ENCODE measurements at places on chromosomes 1 and 21.

DNA sequence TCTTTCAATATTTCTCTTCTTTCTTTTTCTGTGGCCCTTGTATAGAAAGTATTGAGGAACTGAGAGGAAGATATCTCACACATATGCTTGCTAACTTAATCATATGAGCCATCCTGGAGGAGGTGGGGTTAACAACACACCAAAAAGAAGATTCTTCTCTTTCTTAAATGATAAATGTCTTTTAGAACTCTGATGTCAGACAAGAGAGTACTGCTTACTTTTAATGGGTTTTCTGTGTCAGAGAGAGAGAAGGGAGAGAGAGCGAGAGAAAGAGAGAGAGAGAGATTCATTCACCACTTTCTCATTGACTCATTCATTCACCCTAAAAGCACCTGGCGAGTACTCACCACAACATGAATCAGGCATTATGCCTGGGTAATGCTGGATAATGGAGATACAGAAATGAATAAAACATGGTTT, 250.3 kb upstream of the SGIP1 start:
- ATAC-seq, result peak; percentile 68

- no peak for ATAC-seq
Measured at GRCh38 chr1:160885042-160885441, at the start of gene ITLN1. ITLN1 (minus strand) TSS chr1:160885180; CDS start chr1:160884877, 303 bp downstream.

- ATAC-seq, result no peak
Measured at GRCh38 chr21:36974851-36975192, 8.4 kb upstream of the HLCS start.

DNA sequence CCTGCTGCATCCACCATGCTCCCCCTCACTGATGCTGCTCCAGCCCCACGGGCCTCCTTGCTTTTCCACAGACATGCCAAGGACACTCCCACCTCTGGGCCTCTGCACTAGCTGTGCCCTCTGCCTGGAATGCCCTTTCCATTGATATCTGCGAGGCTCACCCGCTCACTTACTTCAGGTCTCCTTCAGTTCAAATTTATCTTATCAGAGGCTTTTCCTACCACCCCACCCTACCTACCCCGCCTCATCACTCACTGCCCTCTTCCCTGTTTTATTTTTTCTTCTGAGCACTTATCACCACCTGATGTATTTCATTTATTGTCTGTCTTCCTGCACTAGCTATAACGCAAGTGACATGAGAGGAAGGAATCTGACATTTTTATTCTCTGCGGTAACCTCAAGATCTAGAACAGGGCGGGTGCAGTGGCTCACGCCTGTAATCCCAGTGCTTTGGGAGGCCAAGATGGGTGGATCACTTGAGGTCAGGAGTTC, 7.0 kb downstream of the HSPG2 start:
- ATAC-seq, result no peak

DNA sequence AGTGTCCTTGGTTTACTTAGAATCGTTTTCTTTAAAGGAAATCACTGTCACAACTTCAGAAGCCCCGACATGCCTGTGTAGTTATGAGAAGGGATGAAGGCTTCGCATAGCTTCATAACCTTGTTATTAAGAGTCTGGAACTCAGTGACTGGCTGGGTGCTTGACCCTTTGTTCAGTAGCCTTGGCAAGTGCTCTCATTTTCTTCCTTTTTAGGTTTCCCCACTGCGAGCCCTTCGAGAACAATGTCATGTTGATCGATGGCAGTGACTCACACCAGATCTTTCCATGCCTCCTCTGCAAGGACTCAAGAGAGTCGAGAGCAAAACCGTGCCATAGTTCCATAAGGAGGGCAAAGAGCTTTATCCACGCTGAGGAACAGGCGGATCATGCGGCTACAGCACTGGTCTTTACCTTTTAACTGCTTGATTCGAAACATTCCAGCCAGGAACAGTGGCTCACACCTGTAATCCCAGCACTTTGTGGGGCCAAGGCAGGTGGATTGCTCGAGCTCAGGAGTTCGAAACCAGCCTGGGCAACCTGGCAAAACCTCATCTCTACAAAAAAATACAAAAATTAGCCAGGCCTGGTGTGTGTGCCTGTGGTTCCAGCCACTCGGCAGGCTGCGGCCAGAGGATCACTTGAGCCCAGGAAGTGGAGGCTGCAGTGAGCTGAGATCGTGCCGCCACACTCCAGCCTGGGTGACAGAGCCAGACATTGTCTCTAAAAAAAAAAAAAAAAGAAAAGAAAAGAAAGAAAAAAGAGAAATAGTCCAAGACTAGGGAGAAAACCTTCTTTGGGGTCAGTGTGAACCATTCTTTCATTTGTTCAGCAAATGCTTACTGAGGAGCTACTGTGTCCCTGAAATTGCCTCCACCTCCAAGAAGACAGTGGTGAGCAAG, 95.4 kb upstream of the ERRFI1 start:
- no peak for ATAC-seq

DNA sequence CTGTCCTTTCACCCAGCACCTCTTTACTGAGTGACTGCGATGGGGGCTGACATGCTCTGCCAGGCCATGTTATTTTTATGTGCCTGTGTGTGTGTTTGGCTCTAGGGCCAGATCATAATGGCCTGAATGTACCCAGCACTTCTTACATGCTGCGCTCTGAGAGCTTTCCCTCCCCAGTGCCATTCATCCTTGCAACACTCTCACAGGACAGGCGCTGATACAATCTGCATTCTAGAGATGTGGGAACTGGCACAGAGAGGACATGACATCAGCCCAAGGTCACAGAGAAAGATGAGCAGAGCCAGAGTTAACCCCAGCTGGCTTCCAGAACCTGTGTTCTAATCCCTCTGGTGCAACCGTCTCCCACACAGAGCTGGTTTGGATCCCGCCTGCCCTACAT, 54.5 kb downstream of the ARHGEF10L start:
- no peak for ATAC-seq

DNA sequence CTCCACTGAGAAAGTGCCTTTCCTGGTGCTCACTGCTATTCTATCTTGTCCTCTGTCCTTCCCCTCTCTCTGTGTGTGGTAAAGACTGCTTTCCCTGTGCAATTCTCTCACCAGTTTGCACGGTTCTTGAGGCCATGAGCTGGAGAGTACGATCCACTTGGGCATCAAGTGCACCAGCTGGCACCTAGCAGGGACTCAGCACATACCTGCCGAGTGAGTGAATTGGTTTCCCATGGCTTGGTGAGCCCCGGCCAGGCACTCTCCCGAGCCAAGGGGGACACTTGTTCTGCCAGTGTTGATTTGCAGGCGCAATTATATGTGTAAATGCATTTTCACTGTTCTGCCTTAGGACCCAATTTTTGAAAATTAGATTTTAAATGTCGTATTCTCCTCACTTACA, 313.5 kb downstream of the DISC1 start:
- no peak for ATAC-seq

GRCh38 chr1:24769656-24770651, 24.7 kb downstream of the CLIC4 start:
- ATAC-seq, result no peak

GRCh38 chr21:42691901-42692559, 38.6 kb downstream of the PDE9A start:
- ATAC-seq, result no peak

GRCh38 chr1:247448107-247448791, 9.7 kb downstream of the OR2B11 start:
- peak; percentile 30 for ATAC-seq

DNA sequence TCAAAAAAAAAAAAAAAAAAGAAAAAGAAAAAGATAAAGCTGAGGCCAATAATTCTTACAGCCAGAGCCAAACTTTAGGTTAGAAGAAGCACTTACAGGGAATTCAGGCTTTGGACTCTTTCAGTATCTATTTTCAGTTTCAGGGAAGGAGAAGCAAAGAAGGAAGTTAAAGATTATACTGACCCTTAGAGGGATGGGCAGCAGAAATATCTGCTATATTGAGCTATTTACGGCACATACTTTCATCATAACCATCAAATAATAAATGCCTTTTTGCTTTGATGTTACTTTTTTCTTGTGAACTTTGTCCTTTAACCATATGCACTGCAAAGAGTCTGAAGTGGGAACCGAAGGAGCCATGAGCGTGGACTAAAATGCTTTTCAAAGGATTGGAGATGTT, 42.0 kb downstream of the TM2D1 start:
- ATAC-seq, result no peak

- ATAC-seq, result no peak
Measured at GRCh38 chr1:165144757-165145397, 211.6 kb downstream of the LMX1A start.

DNA sequence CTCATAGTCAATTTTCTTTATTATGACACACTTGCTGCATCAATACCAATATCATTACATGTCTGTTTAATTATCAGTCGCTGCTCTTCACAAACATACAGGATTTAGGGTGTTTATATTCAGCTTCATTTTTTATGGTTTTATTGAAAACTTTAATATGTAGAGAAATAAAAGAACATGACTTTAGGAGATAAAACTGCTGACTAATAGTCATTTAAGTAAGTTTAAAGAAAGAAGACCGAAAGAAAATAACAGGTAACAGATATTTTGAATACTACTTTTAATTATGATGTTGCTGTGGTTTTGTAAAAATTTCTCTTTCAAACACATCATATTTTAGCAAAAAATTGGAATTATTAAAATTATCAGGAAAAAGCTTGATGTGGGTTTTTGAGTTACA, 685.1 kb upstream of the BRINP3 start:
- no peak for ATAC-seq

DNA sequence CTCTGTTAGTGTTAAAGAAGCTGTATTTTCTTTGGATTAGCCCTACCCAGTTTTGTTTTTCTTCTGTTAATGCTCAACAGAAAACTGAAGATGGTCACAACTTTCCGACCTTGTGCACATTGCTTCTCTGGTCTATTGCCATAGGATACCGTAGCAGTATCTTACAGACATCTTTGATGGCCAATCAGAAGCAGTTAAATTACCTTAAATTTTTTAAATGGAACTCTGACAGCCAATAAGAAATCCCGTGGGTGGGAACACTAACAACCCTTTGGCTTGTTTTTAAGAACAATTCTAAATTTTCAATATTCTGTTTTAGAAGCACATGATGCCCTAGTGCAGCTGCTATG, 17.2 kb downstream of the NFYC start:
- ATAC-seq, result peak; percentile 73

GRCh38 chr1:68188644-68189340, 43.5 kb downstream of the WLS start:
- ATAC-seq, result no peak

DNA sequence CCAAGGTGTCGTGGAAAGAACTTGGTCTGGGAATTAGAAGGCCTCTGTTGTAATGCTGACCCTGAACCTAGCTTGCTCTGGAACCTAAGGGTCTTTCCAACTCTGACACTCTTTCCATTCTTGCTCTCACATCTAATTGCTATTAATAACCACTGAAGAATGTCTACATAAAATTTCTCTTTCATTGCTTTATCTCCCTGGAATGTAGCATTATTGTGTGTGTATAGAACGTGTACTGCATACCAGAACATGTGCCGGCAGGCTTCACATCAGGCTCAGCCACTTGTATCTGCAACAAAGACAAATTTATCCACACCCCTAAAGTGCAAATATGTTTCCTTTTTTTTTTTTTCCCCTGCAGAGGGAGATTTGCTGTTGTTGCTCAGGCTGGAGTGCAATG, 13.9 kb upstream of the LAX1 start:
- ATAC-seq, result no peak

DNA sequence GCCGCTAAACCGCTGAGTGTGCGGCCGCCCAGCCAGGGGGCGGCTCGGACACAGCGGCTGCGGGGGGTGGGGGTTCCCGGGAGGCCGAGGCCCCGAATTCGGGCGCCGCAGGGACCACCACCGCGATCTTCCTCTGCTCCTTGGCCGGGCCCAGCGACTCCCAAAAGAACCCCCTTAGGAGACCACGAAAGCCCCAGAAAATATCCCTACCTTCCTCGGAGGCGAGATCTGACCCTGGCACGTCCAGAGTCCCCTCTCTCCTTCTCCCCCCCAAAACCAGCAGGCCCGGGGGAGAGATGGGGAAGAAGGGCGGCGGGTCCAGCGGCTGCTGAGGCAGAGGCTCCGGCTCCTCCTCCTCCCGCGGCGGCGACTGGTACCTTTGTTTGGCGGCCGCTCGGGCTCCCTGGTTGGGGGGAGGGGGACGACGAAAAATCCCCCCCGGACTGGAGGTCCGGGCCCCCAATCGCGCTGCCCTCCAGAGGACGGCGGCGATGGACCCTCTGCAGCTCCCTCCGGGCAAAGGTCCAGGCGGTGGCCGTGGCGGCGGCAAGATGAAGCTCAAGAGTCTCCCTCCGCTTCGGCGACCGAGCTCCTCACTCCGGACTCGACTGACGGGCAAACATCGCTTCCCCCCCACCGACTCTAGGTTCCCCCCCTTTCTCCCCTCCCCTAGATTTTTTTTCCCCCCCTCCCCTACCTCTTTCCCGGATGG, at the start of gene ARID4B:
Gene ARID4B, minus strand, starts transcription at position 621 of the 712 bp plus-strand sequence. CDS start 1,260 bp downstream, outside the sequence.
- ATAC-seq, result no peak

GRCh38 chr1:197786280-197786679, 11.0 kb upstream of the DENND1B start:
- no peak for ATAC-seq

DNA sequence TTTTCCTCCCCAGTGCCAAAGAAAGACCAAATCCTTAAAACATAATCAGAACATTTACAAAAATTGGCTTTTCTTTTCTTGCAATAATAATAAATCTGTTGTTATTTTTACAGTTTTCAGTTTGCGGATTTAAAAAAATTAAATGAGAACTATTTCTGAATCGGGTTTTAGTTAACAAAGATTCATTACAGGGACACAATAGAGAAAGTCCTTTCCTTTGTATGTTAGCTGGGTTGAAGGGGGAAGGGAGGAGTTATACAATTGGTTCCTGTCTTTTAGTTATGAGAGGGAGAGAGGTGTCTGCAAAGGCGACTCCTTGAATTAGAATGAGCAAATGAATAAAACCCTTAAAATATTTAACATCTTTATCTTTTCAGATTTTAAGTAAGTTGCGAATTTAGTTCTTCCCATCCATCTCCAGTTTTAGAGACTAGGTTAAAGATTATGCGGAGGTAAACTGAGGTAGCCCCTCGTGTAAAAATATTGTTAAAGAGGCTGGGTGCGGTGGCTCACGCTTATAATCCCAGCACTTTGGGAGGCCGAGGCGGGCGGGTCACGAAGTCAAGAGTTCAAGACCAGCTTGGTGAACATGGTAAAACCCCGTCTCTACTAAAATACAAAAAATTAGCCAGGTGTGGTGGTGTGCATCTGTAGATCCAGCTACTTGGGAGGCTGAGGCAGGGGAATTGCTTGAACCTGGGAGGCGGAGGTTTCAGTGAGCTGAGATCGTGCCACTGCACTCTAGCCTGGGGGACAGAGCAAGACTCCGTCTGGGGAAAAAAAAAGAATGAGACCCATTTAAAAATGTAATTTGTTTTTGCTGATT, 3.9 kb downstream of the SPEN start:
- no peak for ATAC-seq

GRCh38 chr1:53919675-53920066, 25.7 kb downstream of the DIO1 start:
- ATAC-seq, result peak; percentile 55

Data from activated CD4-positive, CD25-positive, alpha-beta regulatory T cell treated with anti-CD3 and anti-CD28 coated beads, Interleukin-2, amount 50 U/mL, for 24 hours (primary cell).